Renal cortex interstitium (tissue), 15 donors: ENCODE measurements at places on chromosomes 3 and 15. TPM values are rescaled to one million over a fixed set of nuclear protein-coding genes. Genes with fewer than 3 reads are reported as not detected.

Gene PEX5L
- polyA plus RNA-seq: 0.31 TPM

GRCh38 chr3:159001711-159002110, 199.9 kb downstream of the MFSD1 start:
- DNase-seq: no peak

DNA sequence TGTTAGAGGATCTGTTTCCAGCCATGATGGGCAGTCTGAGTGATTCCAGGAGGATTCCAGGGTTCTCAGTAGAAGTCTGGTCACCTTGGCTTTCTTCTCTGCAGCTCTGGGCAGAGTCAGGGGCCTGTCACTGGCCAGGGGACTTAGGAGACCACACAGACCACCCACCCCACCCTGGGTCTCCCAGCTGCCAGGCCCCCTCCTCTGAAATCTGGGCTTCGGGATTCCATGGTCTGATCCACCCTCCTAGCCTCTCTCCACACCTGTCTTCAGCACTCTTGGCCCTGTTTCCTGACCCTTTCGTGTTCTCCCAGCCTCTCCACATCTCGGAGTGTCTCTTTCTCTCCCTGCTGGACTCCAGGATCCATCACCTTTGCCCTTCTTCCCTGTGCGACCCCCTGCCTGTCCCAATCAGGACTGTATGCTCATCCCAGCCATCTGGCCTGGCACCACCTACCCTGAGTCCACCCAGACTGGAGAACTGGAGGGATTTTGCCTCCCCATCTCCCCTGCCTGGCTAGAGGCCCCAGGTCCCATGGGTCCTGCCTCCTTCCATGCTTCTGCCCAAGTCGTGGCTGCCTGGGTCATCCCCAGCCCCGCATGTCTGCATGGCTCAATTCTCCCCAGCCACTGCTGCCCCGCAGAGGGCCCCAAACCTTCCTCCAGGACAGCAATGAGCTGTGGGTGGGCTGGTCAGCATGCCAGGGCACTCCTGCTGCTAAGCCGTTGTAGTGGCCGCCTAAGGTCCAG, 34.3 kb downstream of the GOLGA6L10 start:
- no peak for DNase-seq

DNA sequence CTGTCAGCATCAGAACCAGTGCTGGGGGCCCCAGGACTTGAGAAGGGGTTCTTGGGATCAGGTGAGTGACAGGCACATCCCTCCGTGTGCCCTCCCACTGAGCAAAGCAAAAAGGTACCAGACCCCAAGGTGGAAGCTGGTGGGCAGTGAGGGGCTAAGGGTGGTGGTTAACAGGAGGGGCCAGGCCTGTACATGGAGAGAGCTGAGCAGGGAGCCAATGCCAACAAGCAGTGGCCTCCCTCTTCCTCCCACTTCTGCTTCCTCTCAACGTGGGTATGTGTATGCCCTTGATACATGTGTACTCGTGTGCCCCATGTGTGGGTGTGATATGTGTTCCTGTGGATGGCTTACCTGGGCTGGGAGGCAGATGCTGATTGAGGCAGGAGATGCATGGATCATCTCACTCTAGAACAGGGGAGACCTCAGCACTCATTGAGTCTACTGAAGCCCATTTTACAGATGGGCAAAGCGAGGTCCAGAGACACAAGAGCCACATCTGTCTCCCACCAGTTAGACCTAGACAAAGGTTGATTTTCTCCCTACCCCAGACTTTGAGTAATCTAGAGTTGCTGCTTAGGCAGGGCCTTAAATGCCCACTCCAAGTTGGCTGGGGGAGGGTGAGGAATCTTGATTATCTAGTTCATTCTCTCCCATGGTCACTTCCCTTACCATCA, 945 bp downstream of the VIPR1 start:
- DNase-seq: no peak

- DNase-seq: no peak
Observed at GRCh38 chr3:180280555-180280954, 243.8 kb upstream of the PEX5L start.
